ENCODE measurements at places on chromosomes 1 and 21.

DNA sequence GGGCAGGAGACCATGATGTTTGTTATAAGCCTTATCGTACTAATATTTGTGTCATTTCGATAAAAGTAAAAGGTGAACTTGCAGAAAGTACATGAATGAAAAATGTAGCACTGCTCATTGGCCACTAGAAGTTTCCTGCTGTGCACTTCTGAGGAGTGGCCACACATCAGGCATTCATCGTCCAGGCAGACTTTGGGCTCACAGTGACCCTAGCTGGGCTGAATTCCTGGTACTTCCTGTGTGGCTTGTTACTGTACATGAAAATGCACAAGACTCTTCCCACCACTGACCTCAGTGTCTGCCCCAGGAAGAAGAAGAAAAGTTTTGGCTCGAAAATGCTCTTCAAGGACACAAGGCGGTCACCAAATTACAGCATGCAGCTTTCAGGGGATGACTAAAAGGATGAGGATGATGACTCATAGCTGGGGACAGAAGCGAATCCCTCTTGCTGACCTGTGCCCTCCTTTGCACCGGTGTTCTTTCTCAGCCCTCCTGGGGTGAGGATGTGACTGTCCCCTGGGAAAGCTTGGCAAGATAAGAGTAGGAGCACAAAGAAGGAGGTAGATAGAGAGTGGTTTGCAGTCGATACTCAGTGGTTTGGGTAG is 252.4 kb upstream of the KAZN start:
- no peak for DNase-seq

GRCh38 chr1:108050911-108051629 is 86.1 kb upstream of the VAV3 start:
- DNase-seq, result no peak

DNA sequence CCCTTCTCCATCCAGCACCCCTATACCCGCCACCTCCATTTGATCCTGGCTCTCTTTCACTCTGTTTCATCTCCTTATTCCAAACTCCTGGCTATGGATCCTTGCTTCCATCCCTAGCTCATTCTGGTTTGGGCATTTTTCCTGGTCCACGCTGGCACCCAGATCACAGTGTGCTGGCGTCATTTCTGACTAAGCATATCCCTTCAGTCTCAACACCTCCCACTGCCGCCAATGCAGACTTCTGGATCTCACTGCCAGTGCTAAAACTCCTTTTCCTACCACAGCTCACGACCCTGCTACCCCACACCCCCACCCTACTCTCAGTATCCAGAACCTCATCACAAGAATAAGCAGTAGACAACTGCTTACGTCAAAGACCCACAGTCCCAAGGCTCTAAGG is 16.3 kb downstream of the SEC16B start:
- no peak for DNase-seq

DNA sequence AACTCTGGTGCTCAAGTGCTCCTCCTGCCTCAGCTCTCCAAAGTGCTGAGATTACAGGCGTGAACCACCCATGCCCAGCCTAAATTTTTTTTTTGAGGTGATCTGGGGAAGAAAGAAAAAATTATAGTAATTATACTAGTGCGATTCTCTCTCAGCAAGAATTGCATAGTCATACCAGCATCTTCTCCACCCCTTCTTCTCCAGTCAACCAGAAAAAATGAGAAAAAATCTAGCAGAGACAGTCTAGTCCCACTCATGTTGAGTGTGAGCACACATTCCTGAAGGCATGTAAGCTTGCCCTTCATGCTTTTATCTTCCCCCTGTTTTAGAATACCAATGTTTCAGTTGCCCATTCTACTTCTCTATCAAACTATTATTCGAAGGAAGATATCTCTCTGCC is 207.6 kb downstream of the S1PR1 start:
- DNase-seq, result no peak

DNA sequence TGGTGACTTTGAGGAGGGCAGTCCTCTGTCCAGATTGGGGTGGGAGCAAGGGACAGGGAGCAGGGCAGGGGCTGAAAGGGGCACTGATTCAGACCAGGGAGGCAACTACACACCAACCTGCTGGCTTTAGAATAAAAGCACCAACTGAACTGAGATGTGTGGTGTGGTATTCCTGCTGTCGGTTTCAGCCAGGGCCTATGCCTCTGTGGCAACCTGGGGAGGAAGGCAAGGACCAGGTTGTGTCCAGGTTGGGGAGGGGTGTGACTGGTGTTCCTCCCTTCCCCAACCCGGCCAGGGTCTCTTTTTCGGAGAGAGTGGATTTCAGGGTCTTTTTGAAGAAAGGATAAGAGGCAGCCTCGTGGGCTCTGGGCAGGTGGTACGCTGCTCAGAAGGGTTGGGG is 6.3 kb downstream of the PROK1 start:
- no peak for DNase-seq

- no peak for DNase-seq
Measured at GRCh38 chr1:244657421-244657820, 4.5 kb downstream of the DESI2 start.

GRCh38 chr1:178819123-178819522 is 51.8 kb downstream of the ANGPTL1 start:
- no peak for DNase-seq

- no peak for DNase-seq
Measured at GRCh38 chr1:236342403-236343245, 51.5 kb upstream of the EDARADD start.

GRCh38 chr1:66050123-66050522 is 257.4 kb downstream of the PDE4B start:
- DNase-seq, result no peak

DNA sequence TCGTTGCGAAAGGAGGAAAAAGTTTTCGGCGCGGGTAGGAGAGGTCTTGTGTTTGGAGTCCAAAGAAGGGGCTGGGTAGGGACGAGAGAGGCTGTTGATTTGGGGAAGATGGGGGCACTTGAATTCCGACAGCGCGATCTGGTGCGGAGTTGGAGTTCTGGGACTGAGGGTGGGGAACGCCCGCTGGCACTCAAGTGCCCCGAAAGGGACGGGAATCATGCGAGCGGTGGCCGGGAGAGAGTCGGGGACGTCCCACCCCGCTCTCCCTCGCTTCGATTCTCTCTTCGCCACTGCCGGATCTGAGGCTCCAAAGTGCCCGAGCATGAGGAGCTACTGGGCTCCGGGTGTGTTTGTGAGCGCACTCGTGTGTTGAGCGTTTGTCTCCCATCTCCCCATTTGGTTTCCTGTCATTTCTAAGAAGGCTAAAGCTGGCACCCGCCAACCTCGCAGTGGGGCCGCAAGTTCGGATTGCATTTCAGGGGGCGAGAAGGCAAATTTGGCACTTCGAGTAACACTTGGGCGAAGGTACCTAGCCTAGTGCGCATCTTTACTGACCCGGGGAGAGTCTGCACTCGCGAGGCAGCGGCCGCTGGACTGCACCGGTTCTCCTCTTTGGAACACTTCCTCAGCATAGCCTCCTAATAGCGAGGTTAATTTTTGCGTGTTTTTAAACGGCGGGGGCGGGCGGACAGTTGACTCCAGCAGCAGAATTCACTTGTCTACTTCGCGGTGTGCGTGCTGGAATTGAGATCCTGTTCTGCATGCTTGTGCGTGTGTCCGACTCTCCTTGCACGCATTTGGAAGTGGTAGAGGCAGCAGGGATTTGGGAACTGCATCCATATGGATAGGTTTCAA is 1.2 kb downstream of the CHRM3 start:
- DNase-seq, result peak; percentile 18

GRCh38 chr1:9909234-9910046 is 629 bp downstream of the CTNNBIP1 start:
- peak; percentile 44 for DNase-seq

- DNase-seq, result peak; percentile 75
Measured at GRCh38 chr1:166947398-166948043, 27.8 kb downstream of the ILDR2 start.

- DNase-seq, result no peak
Measured at GRCh38 chr1:101957771-101958170, 39.0 kb downstream of the OLFM3 start.

DNA sequence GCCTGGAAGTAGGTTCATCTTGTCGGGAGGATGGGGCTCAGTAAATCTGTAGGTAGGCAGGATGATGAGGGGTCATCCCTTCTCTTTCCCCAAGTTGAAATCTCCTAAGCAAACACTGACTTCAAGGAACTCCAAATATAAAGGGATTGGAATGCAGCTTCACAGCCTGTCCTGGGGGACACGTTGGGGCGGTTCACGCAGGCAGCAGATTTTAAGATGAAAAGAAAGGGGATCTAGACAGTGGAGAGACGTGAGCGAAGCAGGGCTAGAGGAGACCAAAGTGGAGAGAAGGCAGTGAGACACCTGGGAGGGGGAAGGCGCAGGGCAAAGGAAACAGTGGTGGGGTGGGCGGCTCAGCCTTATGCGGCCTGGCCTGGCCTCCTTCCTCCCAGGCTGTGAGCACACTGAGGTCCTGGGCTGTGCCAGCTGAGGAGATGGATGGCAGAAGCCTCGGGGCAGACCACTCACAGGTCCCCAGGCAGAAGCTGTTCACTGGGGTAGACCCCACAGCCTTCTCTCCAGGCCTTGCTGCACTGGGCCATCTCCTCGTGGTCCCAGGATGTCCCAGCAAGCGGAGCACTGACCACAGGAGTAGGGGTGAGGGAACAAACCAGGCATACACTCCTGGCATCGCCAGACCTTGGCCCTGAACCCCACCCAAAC is 51.7 kb downstream of the TOR1AIP2 start:
- no peak for DNase-seq

GRCh38 chr1:41957568-41957967 is 38.8 kb upstream of the HIVEP3 start:
- DNase-seq, result no peak

GRCh38 chr1:151905070-151905442 is 4.3 kb downstream of the THEM4 start:
- no peak for DNase-seq

DNA sequence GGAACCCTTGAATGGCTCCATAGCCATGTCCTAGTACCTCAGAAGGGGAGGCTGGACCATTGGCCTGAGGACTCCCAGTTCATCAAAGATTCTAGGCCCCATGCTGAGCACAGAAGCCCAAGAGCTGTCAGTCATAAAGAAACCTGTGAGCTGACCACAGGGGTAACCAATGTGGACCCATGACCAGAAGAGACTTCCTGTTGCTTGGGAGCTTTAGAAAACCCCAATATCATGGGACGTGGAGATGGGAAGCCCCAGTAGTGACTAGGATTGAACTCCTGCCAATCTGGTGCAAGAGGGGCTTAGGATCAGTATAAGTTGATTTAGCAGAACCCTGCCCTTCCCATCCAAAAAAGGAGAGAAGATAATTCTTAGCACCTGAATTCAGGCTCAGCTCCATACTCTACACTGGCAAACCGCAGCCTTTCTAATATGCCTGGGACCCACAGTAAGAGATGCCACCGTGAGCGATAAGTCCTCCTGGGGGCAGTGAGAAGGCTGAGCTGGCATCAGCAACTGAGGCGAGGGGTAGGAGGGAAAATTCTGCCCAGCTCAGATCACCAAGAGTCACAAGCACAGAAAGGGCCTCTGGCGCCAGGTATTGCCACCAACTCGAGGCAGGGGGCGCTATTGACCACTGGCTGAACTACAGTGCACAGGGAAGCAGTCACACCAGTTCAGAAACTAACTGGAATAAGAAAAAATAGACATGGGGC is 108.9 kb downstream of the CAPN8 start:
- DNase-seq, result peak; percentile 32

DNA sequence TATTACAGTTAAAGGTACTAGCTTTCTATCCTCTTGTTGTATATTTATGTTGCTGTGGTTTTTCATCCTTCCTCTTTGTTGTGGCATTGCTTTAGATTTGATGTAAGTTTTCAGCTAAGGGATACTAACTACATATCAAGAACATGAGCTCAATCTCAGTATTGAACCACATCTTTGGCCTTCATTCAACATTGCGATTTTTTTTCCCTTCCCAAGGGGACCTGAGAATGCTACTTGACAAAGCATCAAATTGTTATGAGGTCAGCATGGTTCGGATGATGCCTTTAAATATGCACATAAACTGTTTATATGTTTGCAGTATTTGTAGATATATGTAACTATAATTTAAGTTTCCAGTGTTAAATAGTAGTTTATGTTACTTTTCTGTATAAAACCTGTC is 31.7 kb upstream of the GPR88 start:
- DNase-seq, result no peak

GRCh38 chr1:53160924-53161378 is 18.5 kb upstream of the SLC1A7 start:
- DNase-seq, result no peak

DNA sequence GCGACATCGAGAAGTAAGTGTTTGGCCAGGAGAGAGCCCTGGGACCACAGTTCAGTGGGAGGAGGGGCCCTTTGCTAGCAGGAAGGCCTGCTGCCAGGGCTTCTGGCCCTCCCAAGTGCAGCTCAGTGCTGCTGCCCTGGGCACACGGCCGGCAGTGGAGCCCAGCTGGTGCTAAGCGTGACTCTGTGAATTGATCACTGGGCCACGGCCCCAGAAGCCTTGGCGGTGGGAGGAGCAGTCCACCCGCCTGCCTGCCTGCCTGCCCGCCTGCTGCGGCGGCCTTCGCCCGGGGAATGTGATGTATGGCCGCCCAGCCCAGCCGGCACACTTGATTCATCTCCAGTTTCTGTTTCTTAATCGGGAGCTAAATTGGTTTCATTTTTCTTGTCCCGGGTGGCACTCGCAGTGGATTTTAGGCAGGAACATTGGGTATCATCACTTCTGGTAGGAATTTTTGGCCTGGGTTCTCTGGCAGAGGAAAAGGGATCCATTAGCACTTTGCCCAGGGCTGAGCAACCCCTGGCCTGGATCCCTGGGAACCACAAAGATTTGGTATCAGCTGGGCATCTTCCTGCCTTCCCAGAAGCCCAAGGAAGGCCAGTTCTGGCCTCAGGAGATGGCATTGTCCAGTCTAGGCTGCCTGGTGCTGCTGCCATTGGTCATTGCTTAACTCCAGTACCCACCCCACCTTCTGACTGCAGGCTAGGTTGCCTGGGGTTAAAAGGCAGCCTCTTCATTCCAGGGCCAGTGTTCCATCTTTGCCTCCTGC is 28.6 kb downstream of the TMEM53 start:
- no peak for DNase-seq

DNA sequence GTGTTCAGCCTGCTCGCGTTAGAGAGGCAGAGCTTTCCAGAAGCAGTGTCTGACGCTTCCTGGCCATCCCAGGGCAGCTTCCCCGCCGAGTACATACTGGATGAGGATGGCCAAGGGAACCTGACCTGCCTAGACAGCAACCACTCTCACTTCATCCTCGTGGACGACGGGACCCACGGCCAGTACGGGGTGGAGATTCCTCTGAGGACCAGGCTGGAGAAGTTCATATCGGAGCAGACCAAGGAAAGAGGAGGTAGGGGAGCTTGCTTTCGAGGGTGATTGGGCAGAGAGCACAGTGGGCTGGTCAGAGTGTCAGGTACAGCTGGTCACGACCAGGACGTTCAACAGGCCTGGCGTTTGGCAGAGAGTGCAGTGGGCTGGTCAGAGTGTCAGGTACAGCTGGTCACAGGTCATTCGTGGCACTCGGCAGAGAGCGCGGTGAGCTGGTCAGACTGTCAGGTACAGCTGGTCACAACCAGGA is 22.4 kb downstream of the TRPM2 start:
- no peak for DNase-seq

GRCh38 chr1:51792864-51793263 is 85.7 kb downstream of the NRDC start:
- no peak for DNase-seq

GRCh38 chr1:176193023-176193422 is 14.1 kb downstream of the COP1 start:
- no peak for DNase-seq

GRCh38 chr1:21508580-21509350 is 458 bp upstream of the ALPL start:
- no peak for DNase-seq

Measured in COR-L47 (cell line).